ENCODE measurements at places on chromosomes 7 and 10. TPM values are rescaled to one million over a fixed set of nuclear protein-coding genes. Genes with fewer than 3 reads are reported as not detected.

Gene ENTPD1
- 41.3 TPM for total RNA-seq

Gene TET1
- total RNA-seq: 26.5 TPM

Gene FRA10AC1
- 10.0 TPM for total RNA-seq

Gene ACSM6
- not detected for total RNA-seq

Gene PPP1R17
- total RNA-seq: 1.2 TPM

DNA sequence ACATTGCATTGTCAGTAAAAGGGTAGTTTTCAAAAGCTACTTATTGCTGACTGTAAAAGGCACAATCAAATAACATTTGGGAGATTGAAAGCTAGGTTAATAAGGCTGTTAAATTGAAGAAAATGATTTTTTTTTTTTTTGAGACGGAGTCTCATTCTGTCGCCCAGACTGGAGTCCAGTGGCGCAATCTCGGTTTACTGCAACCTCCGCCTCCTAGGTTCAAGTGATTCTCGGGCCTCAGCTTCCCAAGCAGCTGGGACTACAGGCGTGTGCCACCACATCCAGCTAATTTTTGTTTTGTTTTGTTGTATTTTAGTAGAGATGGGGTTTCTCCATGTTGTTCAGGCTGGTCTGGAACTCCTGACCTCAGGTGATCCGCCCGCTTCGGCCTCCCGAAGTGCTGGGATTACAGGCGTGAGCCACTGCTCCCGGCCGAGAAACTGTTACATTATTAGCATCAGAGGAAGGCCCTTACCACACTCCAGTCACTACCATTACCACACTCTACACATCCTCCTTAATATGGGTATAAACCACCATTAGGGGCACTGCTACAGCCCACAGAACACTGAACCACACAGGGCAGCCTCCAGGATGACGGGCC, 1.0 kb downstream of the CYP51A1 start:
- DNase-seq: no peak

- DNase-seq: peak; percentile 84
These were observed 303.7 kb downstream of the PRPF18 start for GRCh38 chr10:13890233-13891127.

DNA sequence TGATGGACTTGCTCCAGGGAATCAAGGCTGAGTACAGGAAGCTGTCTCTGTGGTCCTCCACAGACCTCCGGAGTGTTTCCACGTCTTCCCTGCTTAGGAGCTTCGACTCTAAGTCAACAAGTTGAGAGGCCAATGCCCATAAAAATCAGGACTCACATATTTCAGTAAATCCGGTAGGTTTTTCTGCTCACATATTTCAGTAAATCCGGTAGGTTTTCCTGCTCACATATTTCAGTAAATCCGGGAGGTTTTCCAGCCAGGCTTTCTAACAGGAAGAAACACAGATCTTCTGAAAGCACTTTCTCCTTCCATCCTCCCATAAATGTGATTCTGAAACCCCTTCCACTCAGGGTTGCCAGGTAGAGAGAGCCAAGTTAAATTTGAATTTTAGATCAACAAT, 340.1 kb upstream of the SHH start:
- peak; percentile 55 for DNase-seq

GRCh38 chr7:5488286-5488878, 64.7 kb upstream of the TNRC18 start:
- DNase-seq: no peak

DNA sequence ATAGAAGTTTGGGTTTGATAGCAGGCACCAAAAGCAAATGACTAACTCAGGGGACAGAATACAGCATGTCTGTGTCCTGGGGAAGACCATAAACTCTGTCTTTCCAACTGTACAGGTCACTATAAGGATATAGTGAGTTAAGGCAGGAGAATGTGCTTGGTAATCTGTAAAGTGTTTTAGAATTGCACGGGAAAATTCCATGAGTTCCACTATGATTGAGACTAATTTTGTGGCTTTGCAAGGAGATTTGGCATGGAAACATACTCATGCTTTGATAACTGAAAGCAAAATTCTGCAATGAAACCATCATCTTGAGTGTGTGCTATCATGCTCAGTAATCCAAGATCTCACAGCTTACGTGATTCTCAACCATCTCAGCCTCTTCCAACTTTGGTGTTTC, 152.6 kb downstream of the PKD1L1 start:
- DNase-seq: no peak

GRCh38 chr10:6583447-6583846, 3.4 kb upstream of the PRKCQ start:
- no peak for DNase-seq

DNA sequence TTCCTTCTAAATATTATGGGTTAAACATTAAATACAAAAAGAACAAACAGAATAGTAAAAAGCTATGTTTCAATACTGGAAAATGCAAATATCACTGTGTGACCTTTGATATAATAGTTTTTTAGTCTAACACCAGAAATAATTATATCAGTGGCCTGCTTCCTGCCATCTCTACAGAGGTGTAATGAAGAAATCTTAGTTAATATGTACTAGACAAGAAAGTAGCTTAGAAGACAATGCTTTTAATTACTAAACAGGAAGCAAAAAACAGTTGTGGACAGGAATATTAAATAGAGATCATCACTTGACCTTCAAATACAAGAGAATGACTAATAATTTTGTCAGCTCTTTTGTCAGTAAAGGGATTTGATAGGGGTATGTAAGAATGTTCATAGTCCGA, 47.4 kb upstream of the LRRN3 start:
- DNase-seq: no peak

- DNase-seq: no peak
These were observed 74.5 kb downstream of the LANCL2 start for GRCh38 chr7:55439627-55440026.

DNA sequence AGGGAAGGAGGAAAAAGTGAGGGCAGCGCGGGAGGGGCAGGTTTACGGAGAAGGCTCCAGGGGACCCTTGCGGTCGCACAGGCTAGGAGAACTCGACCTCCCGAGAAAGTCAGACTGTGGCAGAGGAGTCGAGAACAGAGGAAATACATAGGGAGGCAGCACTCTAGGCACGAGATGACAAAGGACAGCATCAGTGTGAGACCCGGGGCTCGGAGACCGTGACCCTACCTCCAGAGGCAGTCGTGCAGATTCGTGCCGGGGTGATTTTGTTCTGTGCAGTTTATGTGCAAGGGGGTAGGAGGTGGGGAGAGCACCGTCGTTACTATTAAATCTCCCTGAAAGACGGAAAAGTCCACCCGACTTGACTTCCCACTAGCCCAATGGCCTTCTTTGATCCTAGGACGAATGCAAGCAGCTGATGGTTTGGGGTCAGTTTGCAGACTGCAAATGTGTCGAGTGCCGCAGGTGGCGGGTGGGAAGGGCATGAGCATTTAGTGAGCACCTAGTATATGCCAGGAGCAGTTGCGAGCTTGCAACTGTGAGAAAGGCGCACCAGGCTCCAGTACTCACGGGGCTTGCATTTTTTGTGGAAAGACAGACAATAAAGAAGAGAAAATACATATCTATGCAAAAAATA, 674 bp upstream of the OSBPL3 start:
- DNase-seq: no peak

DNA sequence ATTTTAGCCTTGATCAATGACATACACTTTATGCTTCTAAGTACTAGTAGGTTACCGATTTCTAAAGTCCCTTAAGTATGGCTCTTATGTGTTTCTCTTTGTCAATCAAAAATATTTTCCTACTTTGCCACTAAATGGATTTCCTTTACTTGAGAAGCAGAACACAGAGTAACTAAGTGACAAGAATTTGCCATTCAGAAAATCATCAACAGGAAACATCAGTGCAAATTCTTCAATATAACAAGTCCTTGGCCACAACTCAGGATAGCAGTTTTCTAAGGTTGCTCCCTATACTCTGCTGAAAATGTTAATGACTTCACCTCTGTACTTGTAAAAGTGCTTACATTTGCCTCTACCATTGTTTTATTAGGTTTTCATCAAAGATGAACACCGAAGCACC, 239.6 kb upstream of the SLC26A5 start:
- no peak for DNase-seq

DNA sequence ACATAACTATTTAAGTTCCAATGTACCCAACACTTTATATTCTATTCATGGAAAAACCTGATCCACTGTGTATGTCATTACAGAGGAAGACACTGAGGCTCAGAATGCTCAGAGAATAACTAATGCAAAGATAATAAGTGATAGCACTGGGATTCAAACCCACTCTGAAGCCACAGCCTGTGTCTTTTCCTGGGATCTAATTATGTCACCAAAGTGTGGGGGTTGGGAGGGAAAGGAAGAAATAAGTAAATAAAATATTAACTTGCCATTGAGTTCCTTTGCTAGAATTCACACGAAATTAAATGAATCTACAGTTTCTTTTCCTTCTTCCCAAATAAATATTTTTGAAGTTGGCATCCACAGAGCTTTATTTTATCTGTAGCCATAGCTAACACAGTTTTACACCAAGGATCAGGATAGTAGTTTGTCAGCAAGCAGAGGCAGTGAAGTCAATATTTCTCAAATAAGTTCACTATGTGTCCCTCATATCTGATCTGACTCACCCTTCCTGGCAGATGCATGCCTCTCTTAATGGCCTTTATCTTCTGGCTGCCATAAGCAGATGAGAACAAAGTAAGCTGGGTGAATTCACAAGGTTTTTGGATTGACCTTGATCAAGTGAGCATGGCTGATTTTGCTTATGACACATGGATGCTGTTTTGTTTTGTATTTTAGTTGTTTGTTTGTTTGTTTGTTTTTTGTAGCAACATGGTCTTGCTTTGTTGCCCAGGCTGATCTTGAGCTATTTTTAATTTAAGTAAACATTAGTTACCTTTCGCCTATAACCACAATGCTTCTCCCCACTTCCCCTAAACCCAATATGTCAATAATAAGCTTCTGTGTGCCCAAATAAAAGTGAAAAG, 6.3 kb downstream of the RAPGEF5 start:
- DNase-seq: no peak

DNA sequence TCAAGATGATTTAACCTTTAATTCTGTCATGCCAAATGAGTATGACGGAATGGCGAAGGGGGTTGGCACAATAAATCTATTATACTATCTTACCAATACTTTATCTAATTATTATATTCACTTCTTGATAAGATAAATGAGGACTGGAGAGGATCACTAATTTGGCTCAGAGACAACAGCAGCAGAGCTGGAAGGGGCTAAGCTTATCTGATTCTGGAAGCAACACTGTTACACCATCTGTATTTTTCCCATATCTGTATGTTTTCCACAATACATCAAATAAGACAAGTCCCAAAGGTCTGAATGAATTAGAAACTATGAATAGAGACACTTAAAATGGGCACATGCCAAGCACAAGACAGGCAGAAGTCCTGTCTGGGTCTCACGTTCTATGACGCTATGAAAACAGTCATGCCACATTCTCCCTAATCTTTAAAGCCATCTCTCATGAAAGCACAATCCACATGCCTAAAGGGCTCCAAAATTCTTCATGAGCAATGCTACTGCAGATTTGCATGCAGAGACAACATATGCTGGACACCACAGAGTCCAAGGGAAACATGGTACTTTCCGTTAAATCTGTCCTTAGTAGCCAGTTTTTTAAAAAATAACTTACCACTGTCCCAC, 88.3 kb downstream of the SLC25A13 start:
- no peak for DNase-seq
